ENCODE measurements at places on chromosomes 2 and 18. TPM values are rescaled to one million over a fixed set of nuclear protein-coding genes. Genes with fewer than 3 reads are reported as not detected.
A peak's percentile ranks its signal among the peaks of the same experiment; 100 is the strongest.

- no peak for DNase-seq
These were observed 749.8 kb upstream of the NRXN1 start for GRCh38 chr2:51781691-51782090.

The FIGN gene
- total RNA-seq, result 1.4 TPM

- DNase-seq, result no peak
These were observed 33.0 kb downstream of the COMMD1 start for GRCh38 chr2:61938511-61938910.

DNA sequence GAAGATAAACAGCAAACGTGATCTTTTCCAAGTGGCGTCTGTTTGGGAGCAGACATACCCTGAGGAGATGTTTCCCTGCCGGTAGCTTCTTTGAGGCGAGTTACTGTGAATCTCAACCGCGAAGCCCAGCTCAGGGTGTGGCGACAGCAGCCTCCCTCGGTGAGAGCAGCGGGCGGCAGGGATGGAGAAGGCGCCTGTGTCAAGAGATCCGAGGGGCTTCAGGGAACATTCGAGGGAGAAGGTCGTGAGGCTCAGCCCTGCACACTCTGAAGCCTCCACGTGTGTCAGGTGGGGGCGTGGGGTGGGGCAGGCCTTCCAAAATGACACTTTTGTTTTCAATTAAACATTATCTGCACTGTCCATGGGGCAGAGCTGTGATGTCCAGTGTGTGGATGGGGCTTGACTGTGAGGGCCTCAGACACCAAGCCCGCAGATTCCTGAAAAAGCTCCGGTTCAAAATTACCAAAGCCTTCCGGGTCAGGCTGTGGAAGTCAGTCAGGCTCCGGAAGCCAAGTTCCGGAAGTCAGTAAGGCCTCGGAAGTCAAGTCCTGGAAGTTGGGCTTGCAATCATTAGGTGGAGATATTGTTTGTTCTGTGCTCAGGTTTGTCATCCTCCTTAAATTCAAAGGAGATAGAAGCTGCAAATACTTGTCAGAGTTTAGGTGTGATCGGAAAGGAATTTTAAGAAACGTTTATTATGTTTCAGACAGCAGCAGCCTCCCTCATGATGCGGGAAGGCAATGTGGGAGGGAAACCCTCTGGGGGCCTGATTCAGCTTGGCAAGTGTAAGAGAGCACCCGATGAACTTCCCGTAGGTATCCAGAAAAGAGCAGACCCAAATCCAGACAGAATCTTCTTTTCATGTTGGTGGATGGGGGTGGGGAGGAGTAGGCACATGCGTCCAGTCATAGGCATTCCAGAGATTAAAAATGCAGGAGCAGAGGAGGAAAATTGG, 20.7 kb downstream of the SMIM21 start:
- no peak for DNase-seq

GRCh38 chr2:12109363-12110017, 363.1 kb downstream of the LPIN1 start:
- no peak for DNase-seq

DNA sequence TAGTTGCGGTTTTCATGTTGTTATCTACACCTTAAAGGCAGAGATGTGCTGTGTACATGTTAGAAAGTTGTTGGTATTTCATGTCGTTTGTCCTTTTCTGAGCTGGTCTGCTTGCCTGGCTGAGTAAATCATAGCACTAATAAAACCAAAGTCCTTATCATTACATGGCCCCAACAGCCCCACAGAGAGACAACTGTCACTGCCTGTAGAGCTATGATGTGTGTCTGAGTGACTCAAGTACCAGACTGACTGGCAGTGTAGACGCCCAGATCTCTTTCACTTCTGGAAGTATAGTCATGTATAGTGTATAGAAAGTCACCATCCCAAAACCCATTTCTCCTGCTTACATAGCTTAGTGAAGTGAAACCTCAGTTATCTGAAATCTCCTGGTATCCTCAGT, 4.3 kb downstream of the SOCS6 start:
- DNase-seq, result no peak

The CD8B gene
- not detected for total RNA-seq

DNA sequence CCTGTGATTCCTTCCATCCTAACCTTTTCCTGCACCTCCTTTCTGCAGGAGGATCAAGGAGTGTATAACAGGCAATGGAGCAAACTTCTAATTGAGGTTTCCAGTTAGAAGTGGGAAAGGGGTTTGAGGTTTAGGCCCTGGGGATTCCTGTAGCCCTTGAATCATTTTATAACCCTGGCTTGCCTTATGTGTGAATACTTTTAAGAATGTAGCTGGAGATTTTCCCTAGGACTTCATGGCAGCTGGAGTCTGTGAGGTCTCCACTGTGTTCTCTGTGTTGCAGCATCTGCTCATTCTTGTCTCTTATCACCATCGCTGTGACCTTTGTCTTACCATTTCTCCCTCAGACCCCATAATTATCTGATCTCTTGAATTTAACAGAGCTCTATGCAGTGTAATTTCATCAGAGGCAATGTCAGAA, 370.2 kb upstream of the SLC14A2 start:
- DNase-seq, result no peak

DNA sequence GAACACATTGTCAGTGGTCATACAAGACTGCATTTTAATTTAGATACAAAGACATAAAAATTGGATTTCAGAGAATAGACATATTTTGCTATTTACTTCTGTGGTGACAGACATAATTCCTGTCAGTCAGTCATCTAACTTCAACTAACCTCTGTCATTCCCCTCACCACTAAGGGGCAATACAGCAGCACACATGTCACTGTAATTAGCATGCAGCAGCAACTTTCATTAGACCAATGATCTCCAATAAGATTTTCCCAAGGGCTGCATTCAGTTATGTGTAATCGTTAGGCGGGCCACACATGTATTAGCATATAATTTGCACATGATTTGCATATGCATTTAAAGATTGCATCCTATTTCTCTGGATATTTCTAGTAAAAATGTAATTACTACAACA, 624.5 kb downstream of the NR4A2 start:
- peak; percentile 13 for DNase-seq

- no peak for DNase-seq
These were observed 22.3 kb downstream of the LRATD1 start for GRCh38 chr2:14654835-14655282.

- peak; percentile 93 for DNase-seq
These were observed 27.3 kb upstream of the ITGB6 start for GRCh38 chr2:160227293-160227915.

GRCh38 chr18:53165770-53166169, 825.8 kb downstream of the DCC start:
- DNase-seq, result no peak

GRCh38 chr2:236550701-236551465, 18.7 kb upstream of the ACKR3 start:
- no peak for DNase-seq

Measured in bronchial epithelial cell (primary cell).